ENCODE measurements at places on chromosomes 3 and 15.

DNA sequence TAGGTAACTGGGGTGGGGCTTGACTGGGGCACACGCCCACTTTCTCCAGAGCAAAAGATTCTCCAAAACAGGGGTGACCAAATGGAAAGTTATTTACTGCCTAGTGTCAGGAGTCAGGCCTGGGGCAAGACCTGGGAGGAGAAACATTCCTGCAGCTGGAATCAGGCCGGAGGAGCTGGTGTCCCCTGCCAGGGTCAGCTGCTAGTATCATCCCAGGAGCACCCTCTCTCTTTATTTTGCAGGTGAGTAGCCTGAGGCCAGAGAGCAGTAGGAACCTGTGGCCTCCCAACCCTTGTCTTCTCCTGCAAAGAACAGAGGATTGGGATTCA lies 32.9 kb downstream of the DNAJB8 start:
- DNase-seq = no peak

GRCh38 chr3:112514527-112515128 lies 15.4 kb upstream of the BTLA start:
- no peak for DNase-seq

GRCh38 chr15:49855917-49856637 lies 235.2 kb downstream of the DTWD1 start:
- no peak for DNase-seq

DNA sequence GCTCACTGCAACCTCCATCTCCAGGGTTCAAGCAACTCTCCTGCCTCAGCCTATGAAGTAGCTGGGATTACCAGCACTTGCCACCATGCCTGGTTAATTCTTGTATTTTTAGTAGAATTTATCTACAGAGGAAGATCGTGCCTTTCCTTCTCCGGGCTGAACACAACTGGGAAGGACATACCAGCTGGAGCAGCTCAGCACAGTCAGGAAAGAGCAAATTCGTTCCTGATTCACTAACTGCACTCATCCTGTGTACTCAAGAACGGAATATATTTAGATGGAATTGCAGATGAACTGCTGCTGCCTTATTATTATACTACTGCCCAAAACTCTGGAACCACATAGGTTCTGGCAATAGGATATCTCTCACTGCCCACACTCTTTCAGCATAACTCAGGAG lies 27.1 kb upstream of the P4HTM start:
- no peak for DNase-seq

- no peak for DNase-seq
Measured at GRCh38 chr15:67196222-67196621, 58.2 kb downstream of the AAGAB start.

- DNase-seq = no peak
Measured at GRCh38 chr3:10504171-10505049, 976 bp downstream of the ATP2B2 start.

DNA sequence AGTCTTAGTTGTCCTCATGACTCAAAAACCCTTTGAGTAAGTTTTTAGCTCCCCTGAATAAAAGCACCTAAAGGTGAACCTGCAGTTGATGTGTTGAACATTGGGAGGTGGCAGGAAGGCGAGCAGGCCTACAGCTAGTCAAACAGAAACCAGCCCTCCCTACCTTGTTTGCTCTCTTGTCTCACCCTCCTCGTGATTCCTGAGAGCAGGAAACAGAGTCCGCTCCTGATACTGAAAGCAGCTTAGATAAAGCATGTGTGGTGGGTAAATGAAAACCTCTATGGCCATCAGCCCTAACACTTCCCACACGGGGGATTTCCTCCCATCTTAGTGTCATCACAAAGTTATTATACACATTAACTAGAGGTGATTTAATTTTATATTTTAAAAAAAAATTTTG lies 21.8 kb upstream of the CLDN18 start:
- DNase-seq = no peak

DNA sequence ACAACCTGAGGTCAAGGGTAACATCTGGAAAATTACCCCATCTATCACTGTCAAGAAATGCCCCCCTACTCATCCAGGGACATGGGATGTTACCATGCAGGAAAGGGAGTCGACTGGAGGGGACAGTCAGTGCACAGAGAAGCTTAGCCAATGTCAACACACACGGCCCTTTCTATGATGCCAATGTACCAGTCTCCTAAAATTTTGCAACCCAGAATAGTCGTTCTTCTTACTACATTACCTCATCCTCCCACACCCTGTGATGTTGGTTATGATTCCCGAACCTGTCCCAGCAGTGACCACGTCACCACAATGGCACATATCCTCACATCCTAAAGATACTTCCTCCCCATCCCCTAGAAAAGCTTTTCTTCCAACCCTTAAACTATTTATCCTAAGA lies 20.1 kb downstream of the TXNRD3 start:
- no peak for DNase-seq

- DNase-seq = no peak
Measured at GRCh38 chr3:46127503-46127902, 80.6 kb downstream of the CCR1 start.

DNA sequence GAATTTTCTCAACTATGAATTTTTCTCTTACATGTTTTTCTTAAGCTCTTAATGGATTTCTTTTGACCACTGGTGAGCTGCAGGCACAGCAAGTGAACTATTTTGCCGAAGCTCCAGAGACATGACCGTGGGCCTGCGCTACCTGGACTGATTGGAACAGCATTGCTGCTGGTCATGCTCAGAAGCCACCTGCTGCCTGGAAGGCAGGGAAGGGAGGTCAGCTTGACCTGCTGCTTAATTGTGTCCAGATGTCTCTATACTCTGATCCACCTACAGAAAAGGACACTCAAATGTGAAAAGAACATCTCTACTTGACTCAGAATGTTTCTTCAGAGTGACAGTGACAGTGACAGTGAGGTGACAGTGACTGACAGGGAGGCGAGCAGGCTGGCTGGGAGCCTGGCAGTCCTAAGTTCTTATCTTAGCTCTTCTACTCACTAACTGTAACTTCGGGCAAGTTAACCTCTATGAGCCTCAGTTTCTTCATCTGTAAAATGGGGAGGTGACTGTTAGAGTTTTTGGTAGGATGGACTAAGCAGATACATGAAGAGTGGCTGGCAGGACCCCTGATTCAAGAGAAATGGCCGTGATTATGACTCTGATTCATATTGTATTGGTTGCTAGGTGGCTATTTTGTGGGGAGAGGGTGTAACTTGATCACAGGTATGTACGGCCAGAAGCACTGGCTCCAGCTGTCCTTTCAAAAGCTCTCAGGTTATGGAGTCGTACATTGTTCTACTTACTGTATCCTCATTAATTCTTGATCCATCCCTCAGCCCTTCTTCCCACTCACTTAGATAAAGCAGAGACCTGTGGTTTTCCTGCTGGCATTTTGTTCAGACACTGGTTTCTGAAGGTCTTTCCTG lies 54.8 kb upstream of the DLG1 start:
- no peak for DNase-seq

GRCh38 chr15:58992181-58992580 lies 4.7 kb downstream of the RNF111 start:
- no peak for DNase-seq

DNA sequence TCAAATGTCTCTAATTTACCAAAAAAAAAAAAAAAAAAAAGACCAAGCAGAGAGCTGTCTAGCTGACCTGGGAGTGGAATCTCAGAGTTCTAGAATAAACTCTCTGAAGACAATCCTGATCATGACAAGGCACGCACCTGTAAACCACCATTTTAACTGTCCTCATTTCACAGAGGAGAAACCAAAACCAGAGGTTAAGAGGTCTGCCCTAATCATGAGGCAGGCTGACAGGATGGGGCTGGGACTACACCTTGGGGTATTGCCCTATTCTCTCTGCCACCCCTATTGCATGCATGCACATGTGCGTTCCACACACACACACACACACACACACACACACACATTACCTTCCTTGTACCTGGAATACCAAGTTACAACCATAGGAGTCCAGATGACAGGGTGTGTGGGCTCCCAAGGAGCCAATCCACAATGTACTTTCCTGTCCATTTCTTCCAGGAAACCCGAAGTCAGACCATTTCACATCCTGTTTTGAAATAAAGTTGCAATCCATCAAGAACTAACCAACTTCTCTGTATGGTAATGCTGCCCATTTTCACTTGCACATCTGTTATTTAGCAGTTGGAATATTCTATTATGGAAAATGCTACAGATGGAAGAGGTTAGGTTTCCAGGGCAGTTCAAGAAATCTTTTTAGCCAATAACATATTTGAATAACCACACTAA lies 34.6 kb downstream of the HSPBAP1 start:
- no peak for DNase-seq

GRCh38 chr3:72162649-72163184 lies 377.8 kb upstream of the PROK2 start:
- no peak for DNase-seq

DNA sequence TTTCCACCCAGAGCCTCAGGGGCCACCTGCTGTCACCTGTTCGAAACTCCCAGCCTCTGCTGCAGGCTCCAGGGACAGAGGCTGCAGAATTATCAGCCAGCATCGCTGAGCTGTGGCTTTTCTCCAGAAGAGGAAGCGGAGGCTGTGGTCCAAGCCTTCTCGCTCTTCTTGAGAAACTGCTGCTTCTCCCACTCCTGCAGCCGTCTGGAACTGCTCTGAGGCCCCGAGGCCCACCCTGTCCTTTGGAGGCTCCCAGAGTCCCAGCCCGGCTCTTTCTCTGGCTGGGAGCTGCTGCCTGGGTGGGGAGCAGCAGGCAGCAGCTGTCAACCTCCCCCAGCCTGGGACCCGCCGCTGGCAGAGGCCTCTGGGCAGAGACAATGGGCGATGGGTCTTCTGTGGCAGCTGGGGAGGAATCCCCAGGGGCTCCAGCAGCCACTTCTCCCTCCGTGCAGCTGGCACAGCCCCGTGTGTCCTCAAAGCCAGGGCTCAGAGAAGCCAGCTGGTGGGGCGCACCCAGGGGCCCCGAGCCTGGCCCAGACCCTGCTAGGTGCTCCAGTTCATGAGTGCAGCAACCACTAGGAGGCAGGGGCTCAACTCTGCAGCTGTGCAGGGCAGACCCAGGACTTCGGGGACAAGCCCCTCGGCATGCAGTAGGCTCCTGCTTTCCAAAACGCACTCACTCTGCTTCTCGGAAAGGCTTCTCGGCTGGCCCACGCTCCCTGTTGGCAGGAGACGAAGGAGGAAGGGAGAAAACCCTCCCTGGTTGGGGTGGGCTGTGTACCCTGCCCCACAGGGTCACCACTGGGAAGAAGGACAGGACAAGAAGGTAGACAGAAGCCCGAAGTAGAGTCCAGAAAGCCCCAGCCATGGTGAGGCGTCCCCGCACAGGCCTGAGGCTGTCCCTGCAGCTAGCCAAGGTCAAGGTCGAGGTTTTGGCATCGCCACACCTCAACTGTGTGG lies 49.9 kb upstream of the FURIN start:
- DNase-seq = no peak

DNA sequence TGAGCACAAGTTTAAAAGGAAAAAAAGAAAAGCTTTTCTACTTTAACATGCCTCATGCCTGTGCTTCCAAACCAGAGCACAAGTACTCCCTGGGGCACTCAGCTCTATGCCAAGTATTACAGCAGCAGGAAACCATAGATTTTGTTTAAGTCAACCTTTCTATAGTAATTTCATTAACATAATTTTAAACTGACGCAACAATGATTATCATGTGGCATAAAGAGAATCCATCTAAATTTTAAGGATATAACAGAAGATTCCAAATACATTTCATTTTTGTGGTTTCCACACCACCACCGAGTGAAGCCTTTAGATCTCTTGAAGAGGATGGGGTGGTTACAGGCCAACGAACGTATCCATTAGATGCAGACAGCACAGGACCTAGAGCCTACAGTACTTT lies 112.1 kb downstream of the TNIK start:
- no peak for DNase-seq

GRCh38 chr15:97686324-97686723 lies 274.2 kb upstream of the ARRDC4 start:
- DNase-seq = no peak

DNA sequence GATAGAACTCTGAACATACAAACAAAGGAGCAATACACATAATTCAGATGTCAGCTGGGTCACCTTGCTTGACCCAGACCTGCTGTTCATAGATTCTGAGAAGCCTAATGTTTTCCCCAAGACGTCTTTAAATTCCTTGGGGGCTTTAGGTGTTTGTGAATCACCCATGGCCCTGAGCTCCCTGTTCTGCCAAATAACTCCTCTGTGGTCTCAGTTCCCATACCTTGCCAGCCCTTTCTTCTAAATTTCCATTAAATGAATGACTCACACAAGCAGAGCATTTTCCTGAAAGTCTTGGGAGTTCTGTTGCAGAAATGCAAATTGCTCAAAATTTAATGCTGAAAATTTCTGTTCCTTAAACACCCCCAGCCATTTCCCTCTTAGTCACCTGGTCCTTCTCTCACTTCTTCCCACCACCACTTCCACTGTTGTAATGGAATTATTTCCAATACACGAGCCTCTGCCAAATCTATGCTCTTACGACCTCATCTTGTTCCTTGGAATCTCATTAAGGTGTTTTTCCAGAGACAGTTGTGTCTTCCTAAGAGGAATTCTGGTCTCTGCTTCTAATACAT lies 33.4 kb upstream of the PSMD6 start:
- no peak for DNase-seq

DNA sequence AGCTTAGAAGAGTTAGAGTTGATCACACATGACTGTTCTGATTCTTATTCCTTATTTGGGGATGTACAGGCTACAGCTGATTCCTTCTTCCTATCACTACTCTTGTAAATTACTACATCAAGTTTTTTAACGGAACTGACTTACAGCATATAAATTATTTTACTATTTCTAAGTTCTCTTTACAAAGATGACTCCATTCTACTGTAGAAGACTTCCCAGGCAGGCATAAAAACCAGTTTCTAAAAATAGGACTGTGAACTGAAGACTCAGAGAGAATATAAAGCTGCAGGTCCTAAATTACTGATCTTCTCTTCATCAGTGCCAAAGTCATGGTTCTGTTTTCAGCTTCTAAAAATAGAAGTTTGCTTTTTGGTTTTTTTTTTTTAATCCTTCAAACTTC lies 38.9 kb downstream of the ANO10 start:
- no peak for DNase-seq

- no peak for DNase-seq
Measured at GRCh38 chr15:91929509-91929908, 76.0 kb downstream of the SLCO3A1 start.

DNA sequence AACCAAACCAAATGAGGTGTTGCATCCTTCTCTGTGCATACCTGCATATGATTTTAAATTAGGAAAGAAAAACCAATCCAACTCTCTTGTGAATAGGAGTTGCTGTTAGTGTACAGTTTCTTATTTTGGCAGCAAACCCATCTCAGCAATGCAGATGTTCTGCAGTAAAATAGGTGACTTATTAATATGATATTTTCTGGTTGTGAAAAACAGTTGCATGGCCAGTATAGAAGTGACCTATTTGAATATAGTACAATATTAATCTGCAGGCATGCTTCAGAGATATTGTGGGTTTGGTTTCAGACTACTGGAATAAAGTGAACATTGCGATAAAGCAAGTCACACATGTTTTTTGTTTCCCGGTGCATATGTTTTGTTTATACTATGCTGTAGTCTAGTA lies 42.2 kb downstream of the AKAP13 start:
- no peak for DNase-seq

GRCh38 chr3:192869131-192870031 lies 48.3 kb downstream of the MB21D2 start:
- DNase-seq = no peak

DNA sequence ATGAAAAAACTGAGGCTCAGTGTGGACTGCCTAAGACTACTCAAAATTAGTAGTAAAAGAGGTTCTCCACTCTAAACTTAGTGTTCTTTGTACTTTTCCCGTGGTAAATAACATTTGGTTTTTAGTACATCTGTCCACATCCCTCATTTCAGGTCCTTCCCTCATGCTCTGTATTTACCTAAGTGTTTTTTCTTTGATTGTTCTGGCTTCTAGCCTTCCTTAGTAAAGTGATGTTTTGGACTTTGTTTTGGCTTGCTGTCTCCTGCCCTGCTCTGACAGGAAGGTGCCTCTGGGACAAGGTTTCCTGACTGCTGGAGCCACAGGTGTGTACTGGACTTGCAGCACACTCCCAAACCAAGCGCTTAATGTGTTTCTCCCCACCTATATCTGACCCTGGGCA lies 29.9 kb upstream of the ALDH1A2 start:
- DNase-seq = no peak

All from tibial nerve (tissue), 4 donors.